Placental epithelial cell (primary cell): ENCODE measurements at places on chromosomes 13 and 19. TPM values are rescaled to one million over a fixed set of nuclear protein-coding genes. Genes with fewer than 3 reads are reported as not detected.

Gene SIGLEC14
- total RNA-seq = not detected in 2 replicates

Gene SLC10A2
- total RNA-seq = not detected in 2 replicates

Gene ZNF563
- total RNA-seq = 4.1 and 4.7 TPM in 2 replicates

Gene LHB
- not detected in 2 replicates for total RNA-seq

Gene GPR4
- total RNA-seq = not detected in 2 replicates

Gene PSG2
- total RNA-seq = not detected in 2 replicates

Gene WBP4
- total RNA-seq = 5.2 and 6.7 TPM in 2 replicates

Gene ARID3A
- total RNA-seq = 177 and 216 TPM in 2 replicates

Gene SLC25A15
- 13.7 and 23.7 TPM in 2 replicates for total RNA-seq

Gene PSG6
- 0.43 TPM in 1 of 2 replicates, not detected in the other for total RNA-seq

Gene ZNF66
- total RNA-seq = 6.2 and 6.7 TPM in 2 replicates

Gene UBE2L5
- under 0.01 TPM in 1 of 2 replicates, not detected in the other for total RNA-seq

Gene KLK6
- total RNA-seq = 0.39 and 1.6 TPM in 2 replicates

Gene IL17D
- total RNA-seq = under 0.01 TPM in 1 of 2 replicates, not detected in the other

Gene ZIC5
- total RNA-seq = not detected in 2 replicates

Gene CACNA1A
- total RNA-seq = under 0.01 and 0.39 TPM in 2 replicates

Gene ADGRE1
- total RNA-seq = not detected in 2 replicates

Gene ZNF665
- 10.6 and 16.9 TPM in 2 replicates for total RNA-seq

Gene ANKRD24
- total RNA-seq = 1.1 and 2.0 TPM in 2 replicates

Gene CEACAM20
- total RNA-seq = not detected in 2 replicates

Gene CGB8
- total RNA-seq = 0.39 and 2.3 TPM in 2 replicates

Gene GJB2
- not detected in 2 replicates for total RNA-seq
